ENCODE measurements at places on chromosomes 16 and 17. TPM values are rescaled to one million over a fixed set of nuclear protein-coding genes. Genes with fewer than 3 reads are reported as not detected.

The ZNF768 gene
- total RNA-seq, result 13.2 TPM

The SDR42E2 gene
- not detected for total RNA-seq

The STH gene
- not detected for total RNA-seq

The PDE6G gene
- 3.5 TPM for total RNA-seq

The SCO1 gene
- total RNA-seq, result 18.5 TPM

The GCGR gene
- not detected for total RNA-seq

The SHCBP1 gene
- total RNA-seq, result 17.8 TPM

The C16orf74 gene
- total RNA-seq, result 8.4 TPM

The SALL1 gene
- not detected for total RNA-seq

The HSD17B1 gene
- 0.49 TPM for total RNA-seq

The RBFOX1 gene
- not detected for total RNA-seq

The SLC2A4 gene
- not detected for total RNA-seq

The CYB5D1 gene
- total RNA-seq, result 9.9 TPM

The FOXL1 gene
- total RNA-seq, result 0.81 TPM

The CCL4 gene
- not detected for total RNA-seq

The EVPLL gene
- total RNA-seq, result not detected

The COPZ2 gene
- total RNA-seq, result 9.1 TPM

The CD300A gene
- total RNA-seq, result not detected

The HOXB2 gene
- total RNA-seq, result 1.6 TPM

The IL32 gene
- total RNA-seq, result 319 TPM

The CDK3 gene
- total RNA-seq, result 0.81 TPM

The PITPNM3 gene
- 0.16 TPM for total RNA-seq

The ITGAL gene
- total RNA-seq, result not detected

The EXOC3L1 gene
- total RNA-seq, result 28.3 TPM

The DPEP2 gene
- total RNA-seq, result 1.4 TPM

The SP6 gene
- 0.49 TPM for total RNA-seq

The CCL16 gene
- 0.65 TPM for total RNA-seq

The ABCA10 gene
- total RNA-seq, result 0.65 TPM

The SETD6 gene
- 5.8 TPM for total RNA-seq

The SLC5A10 gene
- under 0.01 TPM for total RNA-seq

The CHRNE gene
- total RNA-seq, result 0.31 TPM

The PRSS53 gene
- total RNA-seq, result 0.81 TPM

The UMOD gene
- total RNA-seq, result not detected

The SAMD14 gene
- 14.1 TPM for total RNA-seq

The COASY gene
- 13.1 TPM for total RNA-seq

The NXPH3 gene
- total RNA-seq, result 1.5 TPM

The KRTAP1-1 gene
- total RNA-seq, result not detected

The TSPAN10 gene
- total RNA-seq, result 1.3 TPM

The NXN gene
- total RNA-seq, result 13.9 TPM

The MAP2K6 gene
- 2.9 TPM for total RNA-seq

The EMP2 gene
- total RNA-seq, result 37.4 TPM

The CPHXL gene
- not detected for total RNA-seq

The MGRN1 gene
- 40.2 TPM for total RNA-seq

The ACSM3 gene
- total RNA-seq, result 1.4 TPM

The SMG1 gene
- total RNA-seq, result 96.5 TPM

The IRF8 gene
- total RNA-seq, result 23.8 TPM

The CCL15 gene
- not detected for total RNA-seq
